ENCODE measurements at places on chromosomes 7 and 10. TPM values are rescaled to one million over a fixed set of nuclear protein-coding genes. Genes with fewer than 3 reads are reported as not detected.

The CPA4 gene
- total RNA-seq: 5.1 TPM

The HTR5A gene
- not detected for total RNA-seq

The SDK1 gene
- total RNA-seq: 39.6 TPM

The CYP2C19 gene
- 0.42 TPM for total RNA-seq

The VWC2 gene
- 0.02 TPM for total RNA-seq

The BTAF1 gene
- 38.0 TPM for total RNA-seq
